ENCODE measurements at places on chromosomes 2 and 18.

DNA sequence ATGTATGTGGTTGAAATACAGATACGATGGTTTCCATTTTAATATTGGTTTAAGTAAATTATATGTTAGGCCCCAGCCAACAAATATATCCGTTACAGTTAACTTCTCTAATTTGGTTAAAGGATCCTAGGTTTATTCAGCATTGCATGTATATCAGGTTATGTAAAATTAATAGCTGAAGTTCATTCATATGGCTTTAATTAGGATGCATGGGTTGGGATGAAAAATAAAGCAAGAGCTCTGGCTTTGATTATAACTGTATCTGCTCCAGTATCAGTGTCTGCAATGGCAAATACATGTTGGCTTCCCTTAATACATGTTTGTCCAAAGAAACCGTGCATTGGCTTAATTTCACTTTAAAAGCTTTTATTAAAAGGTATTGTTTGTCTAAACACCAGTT lies 435.7 kb upstream of the SETBP1 start:
- no peak for DNase-seq

DNA sequence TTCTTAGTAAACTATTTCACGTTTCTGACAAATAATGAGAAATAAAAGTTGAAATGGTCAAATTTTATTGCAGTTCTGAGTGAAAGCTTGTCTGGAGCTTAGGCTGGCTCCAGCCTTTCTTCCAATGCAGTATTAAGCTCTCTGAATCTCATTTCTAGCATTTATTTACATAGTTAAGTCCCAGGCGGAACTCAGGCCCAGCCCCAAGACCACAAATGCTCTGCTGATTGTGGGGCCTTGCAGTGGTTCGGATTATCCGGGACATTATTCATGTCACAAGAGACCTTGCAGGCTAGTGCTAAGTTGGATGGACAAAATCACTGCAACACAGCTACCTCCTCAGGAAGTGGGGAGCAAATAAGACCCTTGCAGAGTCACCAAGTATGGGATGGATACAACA lies 2009.3 kb upstream of the CELF4 start:
- DNase-seq = no peak

DNA sequence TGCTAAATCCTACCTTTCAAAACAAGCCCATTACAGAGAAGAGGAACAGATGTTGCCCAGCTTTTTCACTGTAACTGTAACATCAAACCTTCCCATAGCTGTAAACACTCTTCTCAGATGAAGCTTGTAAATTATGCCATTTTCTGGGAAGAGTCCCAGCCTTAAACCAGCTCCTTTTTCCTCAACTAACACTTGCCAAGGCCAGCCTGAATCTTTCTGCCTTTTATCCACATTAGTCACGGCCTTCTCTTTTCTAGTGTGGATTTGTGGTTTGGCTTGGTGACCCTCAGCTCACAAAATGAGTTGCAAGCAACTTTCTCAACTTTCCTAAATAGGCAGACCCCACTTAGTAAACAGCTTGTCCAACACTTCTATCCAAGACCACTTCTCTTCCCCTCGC lies 90.2 kb downstream of the CABLES1 start:
- no peak for DNase-seq

DNA sequence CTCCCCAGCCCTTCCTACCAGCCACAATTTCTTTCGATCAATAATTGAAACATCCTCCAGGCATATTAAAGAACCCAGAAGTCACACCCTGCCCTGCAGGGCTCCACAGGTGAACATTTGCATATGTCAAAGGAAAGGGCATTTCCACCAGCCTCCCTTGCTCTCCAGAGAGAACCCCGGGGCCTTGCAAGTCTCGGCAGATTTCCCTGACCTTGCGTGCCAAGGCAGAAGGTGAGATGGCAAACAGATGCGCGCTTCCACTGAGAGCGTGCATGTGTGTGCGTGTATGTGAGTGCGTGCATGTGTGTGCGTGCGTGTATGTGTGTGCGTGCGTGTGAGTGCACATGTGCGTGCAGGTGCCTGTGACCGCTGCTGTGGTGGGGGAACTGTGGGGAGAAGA lies 120.3 kb downstream of the INO80D start:
- no peak for DNase-seq

DNA sequence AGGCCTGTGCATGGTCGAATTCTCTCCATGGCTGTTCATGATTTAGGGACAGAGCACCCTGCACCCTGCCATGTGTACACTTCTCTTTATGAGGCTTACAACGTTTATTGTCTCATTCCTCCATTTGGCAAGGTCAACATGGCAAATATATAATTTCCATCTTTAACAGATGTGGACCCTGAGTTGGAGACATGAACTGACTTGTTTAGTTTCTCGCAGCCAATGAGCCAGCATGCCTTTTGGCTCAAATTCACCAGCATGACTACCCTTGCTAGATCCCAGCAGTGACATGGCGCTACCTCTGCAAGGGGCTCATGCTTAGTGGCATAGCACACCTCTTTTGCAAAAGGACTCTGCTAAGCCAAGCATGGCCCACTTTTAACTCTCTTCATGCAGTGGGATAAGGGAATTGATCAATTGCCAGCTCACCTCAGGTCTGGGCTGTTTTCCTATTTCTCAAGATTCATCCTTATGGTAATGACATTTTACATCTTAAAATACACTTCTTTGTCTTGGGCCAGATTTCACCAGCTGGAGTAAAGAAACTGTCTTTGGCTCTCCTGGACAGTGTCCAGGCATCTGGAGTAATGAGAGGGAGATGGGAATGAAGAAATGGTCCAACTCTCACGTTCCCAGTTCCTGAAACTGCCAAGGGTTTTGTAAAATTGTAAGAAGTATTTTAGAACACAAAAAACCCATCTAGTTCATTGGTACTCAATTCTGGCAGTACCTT lies 159.5 kb downstream of the SETBP1 start:
- DNase-seq = no peak

- no peak for DNase-seq
Measured at GRCh38 chr2:145067549-145068030, 547.7 kb upstream of the ZEB2 start.

GRCh38 chr18:22193466-22193865 lies 24.1 kb downstream of the GATA6 start:
- no peak for DNase-seq

GRCh38 chr2:30287857-30288513 lies 56.7 kb downstream of the LBH start:
- no peak for DNase-seq

DNA sequence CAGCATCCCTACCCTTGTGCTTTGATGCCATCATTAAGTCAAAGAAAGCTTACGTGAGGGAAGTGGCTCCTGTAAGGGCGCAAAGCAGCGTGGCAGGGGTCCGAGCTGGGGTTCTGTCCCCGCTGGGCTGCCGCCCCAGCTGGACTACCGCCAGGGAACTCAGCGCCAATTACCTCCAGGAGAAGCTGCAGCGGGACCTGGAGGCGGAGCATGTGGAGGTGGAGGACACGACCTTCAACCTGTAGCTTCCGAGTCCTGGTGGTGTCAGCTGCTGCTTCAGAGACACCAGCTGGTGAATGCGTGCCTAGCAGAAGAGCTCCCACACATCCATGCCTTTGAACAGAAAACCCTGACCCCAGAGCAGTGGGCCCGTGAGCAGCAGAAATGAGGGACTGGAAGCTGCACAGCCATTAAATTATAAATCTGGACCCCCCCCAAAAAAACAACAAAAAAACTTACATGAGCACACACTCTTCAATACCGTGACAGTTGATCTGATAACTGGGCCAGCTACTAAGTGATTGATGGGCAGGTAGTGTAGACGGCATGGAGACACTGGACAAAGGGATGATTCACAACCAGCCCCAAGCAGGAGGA lies 20.1 kb upstream of the YES1 start:
- peak; percentile 34 for DNase-seq

- DNase-seq = no peak
Measured at GRCh38 chr2:6845903-6846302, 19.8 kb downstream of the CMPK2 start.

DNA sequence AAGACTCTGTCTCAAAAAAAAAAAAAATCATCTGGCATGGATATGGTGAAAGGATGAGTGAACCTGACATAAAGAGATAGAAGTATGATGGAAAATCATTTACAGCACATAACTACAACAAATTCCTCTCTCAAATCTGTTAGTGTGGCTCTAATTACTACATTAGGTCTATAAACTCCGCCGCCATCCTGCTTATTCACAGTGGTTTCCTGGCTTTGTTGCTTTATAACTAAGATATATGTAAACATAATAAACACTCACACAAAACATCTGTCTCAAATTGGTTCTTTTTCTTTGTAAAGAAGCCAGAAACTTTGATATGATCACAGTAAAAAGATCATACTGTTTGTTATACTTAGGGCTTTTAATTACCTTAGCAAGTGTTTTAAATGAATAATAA lies 412.6 kb upstream of the FAM98A start:
- DNase-seq = no peak

- DNase-seq = no peak
Measured at GRCh38 chr2:183597841-183598240, 473.6 kb downstream of the NUP35 start.

DNA sequence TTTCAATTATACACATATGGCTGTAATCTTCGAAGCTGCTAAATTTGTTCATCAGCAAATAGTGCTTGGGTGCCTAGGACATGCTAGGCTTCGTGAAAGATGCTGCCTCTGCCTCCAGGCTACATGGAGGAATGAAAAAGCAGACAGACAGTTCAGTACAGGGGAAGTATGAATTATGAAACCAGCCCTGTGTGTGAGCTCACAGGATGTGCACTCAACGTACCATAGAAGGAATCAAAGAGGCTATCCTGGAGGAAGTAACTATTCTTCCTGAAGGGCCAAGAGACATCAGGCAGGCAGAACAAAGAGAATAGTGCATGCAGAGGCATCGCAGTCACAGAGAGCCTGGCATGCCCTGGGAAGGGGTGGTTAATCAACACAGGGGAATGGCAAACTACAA lies 61.4 kb downstream of the DYM start:
- DNase-seq = no peak

DNA sequence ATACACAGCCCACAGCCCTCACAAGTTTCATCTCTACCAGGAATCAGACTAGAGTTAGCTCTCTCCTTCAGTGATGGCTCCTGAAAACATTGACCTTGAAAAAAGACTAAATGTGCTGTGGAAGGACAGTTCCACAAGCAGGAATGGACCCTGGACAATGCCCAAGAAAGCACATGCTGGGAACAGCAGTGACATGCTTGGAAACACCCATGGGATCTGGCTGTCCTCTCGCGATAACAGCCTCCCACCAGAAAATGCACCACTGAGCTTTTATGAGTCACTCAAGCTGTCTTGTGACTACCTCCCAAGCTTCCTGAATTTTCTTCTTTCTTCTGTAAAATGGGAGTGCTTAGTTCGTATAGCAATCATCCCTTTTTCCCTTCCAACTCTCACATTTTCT lies 269.2 kb downstream of the LRATD1 start:
- no peak for DNase-seq

- no peak for DNase-seq
Measured at GRCh38 chr2:40096360-40096759, 317.3 kb upstream of the THUMPD2 start.

DNA sequence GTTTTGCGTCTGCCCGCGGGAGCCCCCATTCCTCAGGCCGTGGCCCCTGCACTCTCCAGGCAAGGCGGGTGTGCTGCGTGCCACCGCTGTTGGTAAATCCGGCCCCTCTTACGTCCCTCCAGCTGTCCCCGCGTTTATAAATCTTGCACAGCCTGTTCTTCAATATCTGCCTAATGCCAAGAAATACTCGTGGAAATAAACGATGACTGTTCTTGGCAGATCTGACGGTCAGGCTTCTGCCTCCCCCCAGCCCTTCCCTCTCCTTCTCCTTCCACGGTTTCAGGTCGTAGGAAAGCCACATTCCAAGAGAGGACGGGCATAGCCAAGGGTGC lies 20.5 kb downstream of the ODC1 start:
- no peak for DNase-seq
